ENCODE measurements at places on chromosomes 16 and 17.

GRCh38 chr17:29711588-29712385, 89.1 kb upstream of the CORO6 start:
- DNase-seq, result no peak

- DNase-seq, result no peak
Observed at GRCh38 chr16:84999200-84999599, 12.1 kb downstream of the ZDHHC7 start.

- peak; percentile 31 for DNase-seq
Observed at GRCh38 chr16:15572329-15573001, 70.5 kb downstream of the MARF1 start.

DNA sequence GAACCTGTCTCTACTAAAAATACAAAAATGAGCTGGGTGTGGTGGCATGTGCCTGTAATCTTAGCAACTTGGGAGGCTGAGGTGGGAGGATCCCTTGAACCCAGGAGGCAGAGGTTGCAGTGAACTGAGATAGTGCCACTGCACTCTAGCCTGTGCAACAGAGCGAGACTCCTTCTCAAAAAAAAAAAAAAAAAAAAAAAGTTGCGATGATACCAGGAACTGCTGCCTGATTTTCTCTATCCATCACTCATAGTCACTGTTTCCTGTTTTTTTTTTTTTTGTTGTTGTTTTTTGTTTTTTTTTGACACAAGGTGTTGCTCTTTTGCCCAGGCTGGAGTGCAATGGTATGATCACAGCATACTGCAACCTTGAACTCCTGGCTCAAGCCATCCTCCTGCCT, 59.2 kb downstream of the ABCC1 start:
- DNase-seq, result no peak

- no peak for DNase-seq
Observed at GRCh38 chr17:45747911-45748310, 36.2 kb upstream of the CRHR1 start.

- DNase-seq, result no peak
Observed at GRCh38 chr16:20803561-20804214, 2.6 kb downstream of the ERI2 start.

GRCh38 chr17:42409523-42410318, 13.3 kb downstream of the CAVIN1 start:
- DNase-seq, result no peak

- no peak for DNase-seq
Observed at GRCh38 chr16:58057121-58057520, 31.6 kb downstream of the MMP15 start.
